ENCODE measurements at places on chromosomes 6 and 20. TPM values are rescaled to one million over a fixed set of nuclear protein-coding genes. Genes with fewer than 3 reads are reported as not detected.

The THBD gene
- polyA plus RNA-seq, result 2.2 TPM

The PSORS1C2 gene
- polyA plus RNA-seq, result not detected

The LAMA2 gene
- 0.81 TPM for polyA plus RNA-seq

The FKBP1C gene
- polyA plus RNA-seq, result 1.3 TPM

The EBF4 gene
- 0.67 TPM for polyA plus RNA-seq

The STMND1 gene
- polyA plus RNA-seq, result 0.06 TPM

The BMP5 gene
- 26.2 TPM for polyA plus RNA-seq

The ALDH8A1 gene
- polyA plus RNA-seq, result 1.1 TPM

The ARMC12 gene
- polyA plus RNA-seq, result 2.5 TPM

The RIPPLY2 gene
- polyA plus RNA-seq, result not detected

The SLC17A1 gene
- 0.07 TPM for polyA plus RNA-seq

The NTSR1 gene
- 0.34 TPM for polyA plus RNA-seq

The SIGLEC1 gene
- polyA plus RNA-seq, result 0.22 TPM

The AHI1 gene
- 3.4 TPM for polyA plus RNA-seq

The IMPG1 gene
- polyA plus RNA-seq, result not detected

The ZNF311 gene
- 0.61 TPM for polyA plus RNA-seq

The FAM162B gene
- 1.6 TPM for polyA plus RNA-seq

The MCM3 gene
- polyA plus RNA-seq, result 58.0 TPM

The KCNK15 gene
- 0.35 TPM for polyA plus RNA-seq

The AGER gene
- polyA plus RNA-seq, result 12.1 TPM

The PPP1R14C gene
- polyA plus RNA-seq, result 2.4 TPM

The CALHM6 gene
- 16.9 TPM for polyA plus RNA-seq

The GTSF1L gene
- polyA plus RNA-seq, result not detected

The TRAPPC3L gene
- polyA plus RNA-seq, result 0.13 TPM

The MICAL1 gene
- 159 TPM for polyA plus RNA-seq
